ENCODE measurements at places on chromosomes 3 and 15.

DNA sequence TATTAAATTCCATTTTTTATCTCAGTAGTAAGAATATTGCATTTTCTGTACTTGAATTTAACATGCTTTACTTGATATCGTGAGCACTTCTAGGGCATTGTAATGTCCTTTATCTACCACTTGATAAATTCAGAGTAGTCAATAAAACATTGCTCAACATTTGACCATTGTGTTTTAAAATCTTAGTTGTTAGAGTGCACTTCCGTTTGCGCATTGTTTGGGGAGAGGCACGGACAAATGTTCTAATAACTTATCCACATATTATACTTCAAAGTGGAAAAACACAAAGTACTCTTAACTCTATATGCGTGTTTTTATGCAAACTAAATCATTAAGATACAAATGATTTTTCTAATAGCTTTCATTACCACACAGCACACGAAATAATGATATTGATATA is 419 bp downstream of the FAM227B start:
- DNase-seq: no peak

DNA sequence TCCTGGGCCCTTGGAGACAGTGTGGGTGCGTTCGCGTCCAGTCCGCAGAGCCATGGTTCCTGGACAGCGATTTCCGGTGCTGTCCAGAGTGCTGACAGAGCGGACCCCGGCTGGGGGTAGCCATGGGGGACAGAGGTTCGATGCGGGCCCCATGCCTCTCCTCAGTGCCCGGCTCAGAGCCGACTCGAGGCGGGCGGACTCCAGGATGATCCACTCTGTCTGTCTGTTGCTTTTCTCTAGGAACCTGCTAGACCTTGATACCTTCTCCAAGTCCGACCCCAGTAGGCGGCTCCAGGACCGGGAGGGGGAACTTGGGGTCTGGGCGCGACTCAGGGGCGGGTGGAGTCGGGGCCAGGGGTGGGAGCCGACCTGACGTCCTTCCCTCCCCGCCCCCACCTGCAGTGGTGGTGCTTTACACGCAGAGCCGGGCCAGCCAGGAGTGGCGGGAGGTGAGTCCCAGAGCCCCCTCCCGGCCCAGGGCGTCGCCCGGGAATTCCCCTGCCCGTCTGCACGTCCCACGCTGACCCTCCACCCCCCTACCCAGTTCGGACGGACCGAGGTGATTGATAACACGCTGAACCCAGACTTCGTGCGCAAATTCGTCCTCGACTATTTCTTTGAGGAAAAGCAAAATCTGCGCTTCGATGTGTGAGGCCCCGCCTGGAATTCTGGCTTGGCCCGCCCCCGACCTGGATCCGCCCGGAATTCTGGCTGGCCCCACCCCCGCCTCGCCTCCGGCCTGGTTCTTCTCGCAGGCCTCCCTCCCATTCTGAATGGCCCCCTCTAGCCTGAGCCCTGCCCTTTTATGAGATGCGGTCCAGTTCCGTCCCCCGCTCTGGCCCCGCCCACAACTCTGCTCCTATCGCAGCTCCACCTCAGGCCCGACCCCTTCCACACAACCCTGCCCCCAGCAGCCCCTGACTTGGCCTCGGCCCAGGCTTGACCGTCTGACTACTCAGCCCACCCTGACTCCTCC is 1.0 kb downstream of the CPNE9 start:
- peak; percentile 73 for DNase-seq

- peak; percentile 71 for DNase-seq
These were observed 24.3 kb downstream of the CACNA2D3 start for GRCh38 chr3:54146506-54147239.

DNA sequence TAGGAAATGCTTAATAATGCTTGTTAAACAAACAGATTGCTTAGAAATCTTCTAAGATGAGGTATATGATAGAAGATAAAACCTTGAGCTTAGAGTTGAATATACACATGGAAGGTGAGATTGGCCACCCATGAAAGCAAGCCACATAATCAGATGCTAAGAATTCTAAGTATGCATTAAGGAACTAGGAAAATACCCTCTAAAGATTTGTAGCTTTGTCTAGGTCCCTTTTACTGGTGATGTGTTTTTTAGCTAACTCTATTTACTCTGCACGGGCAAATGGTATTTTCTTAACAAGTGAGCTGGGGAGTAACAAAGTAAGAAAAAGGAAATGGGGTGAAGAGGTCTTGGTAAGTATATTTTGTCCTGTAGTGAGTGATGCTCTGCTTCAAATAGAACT is 310.3 kb downstream of the OXSM start:
- DNase-seq: no peak

- DNase-seq: no peak
These were observed 510.2 kb upstream of the MDFIC2 start for GRCh38 chr3:70822669-70823068.

- DNase-seq: no peak
These were observed 1.6 kb upstream of the FLNB start for GRCh38 chr3:58006661-58007060.

- DNase-seq: no peak
These were observed 201.0 kb upstream of the GBE1 start for GRCh38 chr3:81962396-81962795.

GRCh38 chr15:27685644-27686043 is 413.5 kb downstream of the OCA2 start:
- peak; percentile 17 for DNase-seq

- peak; percentile 68 for DNase-seq
These were observed 20.0 kb upstream of the PRR23E start for GRCh38 chr3:127172781-127173515.

- no peak for DNase-seq
These were observed 181.0 kb upstream of the GADL1 start for GRCh38 chr3:31075471-31075870.

DNA sequence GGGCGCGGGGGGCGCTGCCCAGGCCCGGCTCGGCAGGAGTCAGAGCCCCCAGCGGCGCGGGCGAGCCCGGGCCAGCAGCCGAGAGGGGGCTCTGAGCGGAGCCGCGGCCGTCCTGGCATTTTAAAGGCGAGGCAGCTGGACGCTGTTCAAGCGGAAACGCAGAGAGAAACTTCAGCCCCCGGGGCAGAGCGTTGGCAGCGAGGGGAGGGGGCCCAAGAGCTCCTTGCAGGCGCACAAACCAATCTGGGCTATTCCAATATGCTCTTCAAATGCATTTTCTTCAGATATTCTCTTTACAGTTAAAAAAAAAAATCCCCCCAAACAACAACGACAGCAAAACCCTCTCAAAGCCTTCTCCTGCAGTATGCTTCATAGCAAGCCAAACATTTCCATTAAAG is at the start of gene CTXND1:
Gene CTXND1 (minus strand): TSS at position 93 of the 398 bp plus-strand sequence. CDS start 50,264 bp downstream, outside the sequence.
- DNase-seq: no peak

DNA sequence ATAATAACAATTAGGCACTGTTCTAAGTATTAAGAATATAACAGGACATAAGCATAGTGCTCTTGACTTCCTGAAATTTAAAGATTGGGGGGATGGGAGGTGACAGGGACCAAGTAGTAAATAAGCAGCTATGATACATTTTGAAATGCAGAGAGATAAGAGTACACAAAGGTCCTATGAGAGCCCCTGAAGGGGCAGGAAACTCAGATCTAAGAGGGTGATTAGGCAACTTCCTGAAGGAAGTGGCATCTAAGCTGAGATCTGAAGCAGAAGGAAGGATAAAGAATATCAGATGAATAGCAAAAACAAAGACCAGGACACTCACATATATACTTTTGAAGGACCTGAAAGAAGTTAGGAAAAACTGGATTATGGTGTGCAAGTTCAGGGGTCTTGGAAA is 415.2 kb upstream of the FRG2C start:
- DNase-seq: no peak

GRCh38 chr3:89072642-89073041 is 34.8 kb upstream of the EPHA3 start:
- DNase-seq: no peak

GRCh38 chr3:98764472-98764884 is 1.3 kb downstream of the ST3GAL6 start:
- no peak for DNase-seq

GRCh38 chr3:155647206-155647605 is 97.7 kb downstream of the PLCH1 start:
- no peak for DNase-seq

DNA sequence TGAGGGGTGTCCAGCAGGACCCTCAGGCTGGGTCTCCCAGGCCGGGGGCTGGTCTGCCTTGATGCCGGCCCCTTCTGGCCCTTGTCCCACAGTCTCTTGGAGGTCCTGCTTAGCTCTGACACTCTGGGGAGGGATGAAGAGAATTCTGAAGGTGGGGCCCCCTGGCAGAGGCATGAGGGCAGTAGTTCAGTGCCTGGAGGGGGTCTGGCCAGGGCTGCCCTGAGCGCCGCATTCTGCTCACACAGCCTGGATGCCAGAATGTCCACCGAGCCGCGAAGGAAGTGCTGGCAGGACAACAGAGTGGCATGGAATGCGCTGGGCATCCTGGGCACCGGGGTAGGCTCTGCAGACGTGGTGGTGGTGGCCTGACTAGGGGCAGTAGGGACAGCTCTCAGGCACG is 55.5 kb downstream of the SMAD6 start:
- DNase-seq: no peak

DNA sequence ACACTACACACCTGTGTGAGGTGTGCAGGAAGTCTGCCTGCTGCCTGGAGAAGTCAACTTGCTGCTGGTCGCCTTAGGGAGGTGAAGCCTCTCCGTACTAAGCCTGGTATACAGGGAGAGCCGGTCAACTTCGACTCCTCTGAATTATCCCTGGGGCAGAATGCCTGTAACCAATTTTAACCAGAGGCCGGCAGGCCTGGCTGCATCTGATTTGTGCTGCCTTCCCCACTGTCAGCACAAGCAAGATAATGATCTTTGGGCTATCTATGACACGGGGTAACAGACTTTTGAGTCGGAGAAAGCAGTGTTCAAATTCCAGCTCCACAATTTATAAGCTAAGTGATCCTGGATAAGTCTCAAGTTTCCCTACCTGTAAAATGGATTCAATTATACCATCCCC is 42.3 kb downstream of the MAGEF1 start:
- DNase-seq: no peak

- DNase-seq: no peak
These were observed 611.9 kb upstream of the CCDC54 start for GRCh38 chr3:106765342-106765741.

- DNase-seq: no peak
These were observed 135.4 kb downstream of the RAB11A start for GRCh38 chr15:66004618-66005262.

GRCh38 chr3:44104668-44105321 is 136.9 kb upstream of the TOPAZ1 start:
- DNase-seq: no peak

- no peak for DNase-seq
These were observed 3.8 kb downstream of the STT3B start for GRCh38 chr3:31536497-31536896.

GRCh38 chr15:45702041-45702440 is 67.2 kb downstream of the SQOR start:
- no peak for DNase-seq

- DNase-seq: no peak
These were observed 60.5 kb upstream of the POMGNT2 start for GRCh38 chr3:43166406-43166805.

DNA sequence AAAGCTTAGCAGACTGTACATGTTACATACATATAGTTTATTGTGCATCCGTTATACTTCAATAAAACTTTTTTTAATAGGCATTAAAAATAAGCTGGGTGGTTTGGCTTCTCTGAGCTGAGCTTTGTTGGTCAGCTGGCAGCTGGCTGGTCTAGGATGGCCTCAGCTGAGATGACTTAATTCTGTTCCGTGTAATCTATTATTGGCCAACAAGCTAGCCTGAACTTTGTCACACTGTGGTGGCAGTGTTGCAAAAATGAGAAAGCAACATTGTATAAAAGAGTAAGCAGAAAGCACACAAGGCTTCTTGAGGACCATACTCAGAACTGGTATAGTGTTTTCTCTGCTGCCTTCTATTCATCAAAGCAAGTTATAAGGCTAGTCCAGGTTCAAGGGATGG is 45.2 kb downstream of the CGGBP1 start:
- no peak for DNase-seq

GRCh38 chr15:72474466-72474911 is 359 bp downstream of the ARIH1 start:
- no peak for DNase-seq

- DNase-seq: no peak
These were observed 11.8 kb downstream of the OXSR1 start for GRCh38 chr3:38177181-38177580.
